RWPE1 (cell line): ENCODE measurements at places on chromosomes 11 and 22.

- DNase-seq: no peak
Measured at GRCh38 chr22:50307890-50308596, 597 bp upstream of the PLXNB2 start.

- no peak for DNase-seq
Measured at GRCh38 chr11:7115780-7116179, 27.0 kb downstream of the RBMXL2 start.

DNA sequence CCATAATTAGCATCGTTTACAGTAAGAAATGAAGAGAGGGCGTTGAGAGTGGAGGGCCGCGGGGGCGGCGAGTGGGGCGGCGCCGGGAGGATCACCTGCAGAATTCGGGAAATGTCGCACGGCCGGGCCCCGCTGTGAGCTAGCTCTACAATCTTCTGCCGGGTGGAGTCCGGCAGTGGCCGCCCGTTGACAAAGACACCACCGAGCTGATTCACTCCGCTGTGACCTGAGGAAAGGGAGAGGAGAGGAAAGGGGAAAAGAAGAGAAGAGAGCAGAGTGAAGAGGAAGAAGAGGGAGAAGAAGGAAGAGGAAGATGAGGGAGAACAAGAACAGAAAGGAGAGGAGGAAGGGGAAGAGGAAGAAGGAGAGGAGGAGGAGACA lies 8.5 kb downstream of the PAX6 start:
- DNase-seq: no peak

DNA sequence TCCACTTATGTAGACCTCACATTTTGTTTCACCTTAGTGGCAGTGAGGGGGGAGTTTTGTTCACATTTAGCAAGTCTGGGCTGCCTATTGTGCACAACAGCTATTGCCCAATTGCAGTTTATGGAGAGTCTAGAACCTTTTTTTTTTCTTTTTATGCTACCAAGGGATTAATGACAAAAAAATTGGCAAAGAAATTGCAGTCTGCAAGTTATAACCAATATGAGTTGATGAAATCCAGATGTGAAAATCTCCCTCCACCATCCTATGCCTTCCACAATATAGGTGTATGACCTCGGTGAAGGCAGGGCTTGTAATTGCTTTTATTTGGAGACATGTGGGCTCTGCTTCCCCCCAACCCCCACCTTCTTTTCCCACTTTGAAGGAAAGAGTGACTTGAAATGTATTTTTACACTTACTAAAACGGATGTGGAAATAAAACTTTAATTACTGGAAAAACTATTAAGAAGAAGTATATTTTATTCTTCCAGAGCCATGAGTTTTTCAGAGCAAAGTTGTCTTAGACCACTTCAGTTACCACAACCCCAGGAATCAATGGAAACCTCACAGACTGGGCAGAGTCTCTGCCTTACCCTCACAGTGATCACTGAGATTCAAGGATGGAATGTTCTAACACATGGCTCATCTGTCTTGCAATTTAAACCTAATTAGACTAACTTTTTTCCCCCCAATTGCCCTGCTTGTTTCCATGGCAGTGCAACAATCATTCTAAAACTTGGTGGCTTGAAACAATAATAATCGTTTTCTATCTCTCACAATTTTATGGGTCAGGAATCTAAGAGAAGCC lies 120.8 kb upstream of the SLC5A12 start:
- DNase-seq: no peak

- DNase-seq: no peak
Measured at GRCh38 chr11:45761659-45762058, 43.3 kb upstream of the SLC35C1 start.

DNA sequence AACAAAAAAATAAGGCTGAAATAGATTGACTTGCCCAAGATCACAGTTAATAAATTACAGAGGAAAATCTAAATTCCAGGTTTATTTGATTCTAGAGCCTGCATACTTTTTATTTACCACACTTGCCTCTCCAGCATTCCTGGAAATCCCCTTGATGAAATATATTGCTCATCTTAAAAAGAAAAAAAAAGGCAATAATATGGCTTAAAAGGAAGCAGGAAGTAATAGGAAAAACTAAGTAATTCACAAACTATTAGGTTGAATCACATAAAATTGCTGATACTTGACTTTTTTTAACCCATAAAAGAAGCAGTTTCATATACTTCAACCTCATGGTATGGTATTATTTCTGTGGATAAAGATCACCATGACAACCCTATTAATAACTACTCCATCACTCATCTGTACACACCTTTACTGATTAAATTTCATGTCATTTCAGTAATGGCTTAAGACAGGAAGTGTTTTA lies 52.9 kb downstream of the COPB1 start:
- peak; percentile 36 for DNase-seq
